ENCODE measurements at places on chromosomes 13 and 19.

DNA sequence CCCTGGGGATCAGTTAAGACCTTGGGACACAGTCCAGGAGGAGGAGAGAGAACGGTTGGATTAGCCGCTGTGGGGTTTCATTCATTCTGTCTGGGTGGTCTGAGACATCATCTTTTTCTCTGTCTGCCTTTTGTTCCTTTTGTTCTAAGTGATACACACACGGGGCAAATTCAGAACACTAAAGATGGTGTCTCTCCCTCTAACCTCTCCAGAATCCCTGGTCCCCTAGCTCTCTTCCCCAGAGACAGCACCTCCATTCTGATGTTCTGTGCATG is 5.0 kb downstream of the BICRA start:
- no peak for DNase-seq

GRCh38 chr19:5460748-5461147 is 5.5 kb downstream of the ZNRF4 start:
- no peak for DNase-seq

GRCh38 chr13:95503662-95504061 is 48.9 kb upstream of the CLDN10 start:
- DNase-seq: no peak

- DNase-seq: peak; percentile 62
These were observed at the start of gene RNASEH2B for GRCh38 chr13:50909605-50910484. Gene RNASEH2B, plus strand, starts transcription at chr13:50909791. Its CDS starts 286 bp downstream, at chr13:50910077.

- no peak for DNase-seq
These were observed 23.0 kb upstream of the CEACAM4 start for GRCh38 chr19:41649827-41650226.
